Skin of body (tissue), 3 donors: ENCODE measurements at places on chromosomes 7 and 10. TPM values are rescaled to one million over a fixed set of nuclear protein-coding genes. Genes with fewer than 3 reads are reported as not detected.

The RTKN2 gene
- total RNA-seq, result 6.5 TPM

The LIPA gene
- total RNA-seq, result 43.5 TPM

GRCh38 chr7:102990642-102991041 is 77.8 kb downstream of the LRRC17 start:
- DNase-seq, result no peak

DNA sequence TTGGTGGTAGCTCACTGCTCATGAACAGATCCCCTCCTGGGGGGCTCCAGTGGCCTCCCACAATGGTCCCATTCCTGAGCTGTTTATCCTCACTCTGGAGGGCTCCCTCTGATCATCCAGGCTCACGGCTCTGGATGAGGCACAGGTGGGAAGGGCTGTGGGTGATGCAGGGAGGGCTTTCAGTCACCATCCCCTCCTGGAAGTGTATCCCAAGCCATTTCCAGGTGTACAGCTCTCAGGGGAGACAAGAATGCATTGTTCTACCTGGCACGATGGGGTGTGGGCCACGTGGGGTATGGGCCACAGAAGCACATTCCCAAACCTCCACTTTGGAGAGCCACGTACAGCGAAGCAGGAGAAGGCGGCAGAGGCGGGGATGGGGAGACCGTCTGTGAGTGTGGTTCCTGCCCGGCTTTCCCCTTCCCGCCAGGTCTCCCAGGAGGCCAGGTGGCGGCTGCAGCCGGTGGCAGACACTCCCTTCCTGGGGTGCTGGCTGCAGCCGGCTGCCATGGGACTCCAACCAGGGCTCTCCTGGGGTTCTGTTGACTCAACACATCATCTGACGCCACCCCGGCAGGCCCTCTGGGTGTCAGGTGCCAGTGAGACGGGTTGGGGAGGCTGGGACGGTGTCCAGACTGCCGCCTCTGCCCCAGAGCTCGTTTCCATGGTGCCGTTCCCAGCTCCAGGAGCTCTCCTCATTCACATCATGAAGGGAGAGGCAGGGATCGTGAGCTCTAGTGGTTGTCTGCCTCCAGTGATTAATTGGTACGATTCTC is 169.7 kb upstream of the RHEB start:
- no peak for DNase-seq

The SLC39A12 gene
- 0.10 TPM for total RNA-seq

- no peak for DNase-seq
These were observed 4.5 kb downstream of the DEPP1 start for GRCh38 chr10:44974082-44974627.

DNA sequence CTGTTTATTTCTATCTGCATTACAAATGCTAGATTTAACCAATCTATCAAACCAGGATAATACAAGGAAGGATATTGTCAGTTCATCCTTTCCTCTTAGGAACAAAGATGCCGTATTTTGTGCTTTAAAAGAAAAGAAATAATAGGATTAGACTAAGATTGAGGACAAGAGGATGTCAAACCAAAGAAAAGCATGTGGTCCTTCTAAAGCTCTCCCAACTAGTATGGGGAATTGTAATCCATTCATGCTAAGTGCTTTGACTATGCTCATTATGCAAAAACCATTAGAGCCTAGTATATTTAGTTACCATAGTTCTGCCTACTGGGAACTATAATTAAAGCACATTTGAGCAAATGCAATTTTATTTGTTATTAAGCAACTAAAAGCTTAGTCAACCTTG is 280.2 kb downstream of the GRM8 start:
- DNase-seq, result no peak

The MRLN gene
- total RNA-seq, result 15.7 TPM

- DNase-seq, result peak; percentile 77
These were observed 30.4 kb upstream of the OTUD1 start for GRCh38 chr10:23408330-23408976.

The TUBAL3 gene
- 0.20 TPM for total RNA-seq

GRCh38 chr10:47402641-47403301 is 18.7 kb upstream of the ZNF488 start:
- peak; percentile 61 for DNase-seq

The CYP2C9 gene
- 2.4 TPM for total RNA-seq

GRCh38 chr7:15228831-15229230 is 326.3 kb upstream of the DGKB start:
- no peak for DNase-seq

DNA sequence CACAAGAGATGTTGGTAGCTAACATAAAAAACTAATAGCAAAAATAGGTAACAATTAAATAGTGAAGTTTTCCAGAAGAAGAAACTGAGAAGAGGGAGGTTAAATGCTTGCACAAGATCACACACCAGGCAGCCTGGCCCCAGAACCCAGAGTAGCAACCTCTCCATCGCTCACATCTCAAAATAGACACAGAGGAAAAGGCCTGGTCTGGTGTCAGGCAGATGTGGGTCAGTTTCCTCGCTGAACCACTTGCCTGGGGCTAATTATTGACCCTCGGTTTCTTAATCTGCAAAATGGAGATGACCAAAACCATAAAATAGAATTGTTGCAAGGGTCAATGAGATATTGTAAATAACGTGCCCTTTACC is 44.5 kb upstream of the STK17A start:
- DNase-seq, result no peak

GRCh38 chr7:1533547-1534329 is 3.2 kb downstream of the MAFK start:
- no peak for DNase-seq

The CHN2 gene
- 9.1 TPM for total RNA-seq

The GIMAP6 gene
- total RNA-seq, result 8.0 TPM

The SDK1 gene
- total RNA-seq, result 7.5 TPM

DNA sequence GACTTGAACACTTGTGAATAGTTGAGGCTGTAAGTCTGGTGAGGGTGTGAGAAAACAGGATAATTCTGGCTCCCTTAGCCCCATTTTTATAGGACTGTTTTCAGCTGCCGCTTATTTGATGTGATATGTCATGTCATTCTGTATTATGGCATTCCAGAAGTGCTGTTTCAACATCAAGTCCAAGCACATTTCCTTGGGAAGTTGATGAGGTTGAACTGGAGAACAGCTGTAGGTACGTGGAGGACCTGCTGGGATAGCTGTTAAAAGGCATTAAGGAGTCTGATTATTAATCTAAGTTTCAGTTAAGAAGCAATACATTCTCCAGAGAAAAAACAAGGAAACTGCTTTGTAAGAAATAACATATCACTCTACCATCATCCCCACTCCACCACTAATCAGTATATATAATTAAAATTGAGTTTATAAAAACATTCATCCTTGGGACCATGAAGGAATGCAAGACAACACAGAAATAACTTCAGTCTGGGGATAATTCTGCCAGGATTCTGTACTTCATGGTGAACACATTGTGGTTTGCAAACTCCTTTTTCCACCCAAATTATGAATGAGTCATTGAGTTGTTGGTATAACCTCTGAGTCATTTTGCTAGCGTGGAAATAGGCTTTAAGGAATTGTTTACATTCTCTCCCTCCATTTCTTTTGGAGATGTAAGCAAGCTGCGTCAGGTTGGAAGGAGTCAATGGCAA is 39.9 kb upstream of the TMEM229A start:
- no peak for DNase-seq

DNA sequence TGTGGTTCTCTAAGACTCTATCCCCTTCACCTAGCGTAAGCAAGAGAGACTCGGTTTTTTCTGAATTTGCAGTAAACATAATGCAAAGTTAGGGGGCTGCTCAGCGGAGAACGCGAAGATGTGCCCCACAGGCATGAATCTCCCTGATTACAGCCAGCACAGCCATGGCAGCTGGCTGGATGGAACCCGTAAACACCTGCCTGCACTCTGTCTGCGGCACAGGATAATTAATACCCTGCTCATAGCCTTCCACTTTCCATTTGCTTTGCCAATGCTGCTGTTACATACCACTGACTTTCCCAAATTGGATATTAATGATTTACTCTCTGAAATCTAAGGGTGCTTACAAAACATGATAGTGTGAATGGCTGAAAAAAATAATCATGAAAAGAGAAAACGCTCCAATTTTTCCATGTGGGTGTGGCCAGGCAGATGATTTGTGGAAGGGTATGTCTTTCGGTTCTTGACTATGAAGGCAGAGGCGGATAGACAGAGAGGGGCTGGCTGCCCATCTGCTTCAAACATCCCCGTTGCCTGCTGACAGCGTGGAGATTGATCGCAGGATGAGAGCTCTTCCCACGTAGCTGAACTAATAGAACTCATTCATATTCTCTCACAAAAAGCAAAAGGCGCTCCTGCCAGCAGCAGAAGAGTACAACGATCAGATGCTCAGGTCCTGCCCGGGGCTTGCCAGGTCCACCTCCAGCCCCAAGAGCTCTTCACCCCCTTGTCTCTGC is 193.2 kb upstream of the GHITM start:
- DNase-seq, result no peak

DNA sequence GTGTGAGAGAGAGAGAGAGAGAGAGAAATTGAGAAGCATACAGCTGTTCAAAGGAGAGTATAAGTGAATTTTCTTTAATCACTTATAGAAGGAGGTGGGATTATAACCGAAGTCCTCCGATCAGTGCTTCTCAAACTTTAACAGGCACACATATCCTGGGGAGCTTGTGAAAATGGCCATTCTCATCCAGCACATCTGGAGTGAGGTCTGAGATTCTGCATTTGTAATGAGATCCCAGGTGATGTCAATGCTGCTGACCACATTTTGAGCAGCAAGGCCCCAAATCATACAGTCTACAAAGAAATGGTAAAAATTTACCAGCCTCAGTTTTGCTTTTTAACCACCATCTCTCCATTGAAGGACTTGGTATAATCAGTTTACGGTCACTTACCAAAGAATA is 219.0 kb downstream of the PTEN start:
- DNase-seq, result no peak

The UTF1 gene
- not detected for total RNA-seq

DNA sequence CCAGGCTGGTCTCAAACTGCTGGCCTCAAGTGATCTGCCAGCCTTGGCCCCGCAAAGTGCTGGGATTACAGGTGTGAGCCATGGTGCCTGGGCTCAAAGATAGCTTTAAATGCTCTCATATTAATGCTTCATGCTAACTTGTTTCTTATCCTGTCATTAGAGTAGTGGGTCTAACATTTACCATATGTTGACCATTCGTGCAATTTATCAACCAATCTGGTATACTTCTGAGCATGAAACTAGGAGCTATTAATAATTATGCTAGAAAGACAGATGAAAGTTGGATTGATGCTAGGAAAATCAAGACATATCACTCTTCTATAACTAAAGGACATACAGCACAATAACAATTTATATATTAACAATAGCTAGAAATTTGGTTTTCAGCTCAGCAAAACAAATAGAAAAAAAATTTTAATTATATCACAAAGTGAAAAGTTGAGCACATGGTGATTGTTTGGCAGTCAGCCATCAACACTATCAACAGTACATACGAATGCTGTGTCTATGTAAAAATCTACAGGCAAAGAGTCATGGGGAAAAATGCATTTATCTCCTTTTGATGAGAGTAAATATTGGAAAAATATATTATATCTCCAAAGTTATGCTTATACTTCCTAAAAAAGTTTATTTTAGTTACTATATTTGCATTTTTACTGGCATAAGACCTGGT is 112.1 kb upstream of the ABCB5 start:
- no peak for DNase-seq

The ACHE gene
- total RNA-seq, result 9.8 TPM

DNA sequence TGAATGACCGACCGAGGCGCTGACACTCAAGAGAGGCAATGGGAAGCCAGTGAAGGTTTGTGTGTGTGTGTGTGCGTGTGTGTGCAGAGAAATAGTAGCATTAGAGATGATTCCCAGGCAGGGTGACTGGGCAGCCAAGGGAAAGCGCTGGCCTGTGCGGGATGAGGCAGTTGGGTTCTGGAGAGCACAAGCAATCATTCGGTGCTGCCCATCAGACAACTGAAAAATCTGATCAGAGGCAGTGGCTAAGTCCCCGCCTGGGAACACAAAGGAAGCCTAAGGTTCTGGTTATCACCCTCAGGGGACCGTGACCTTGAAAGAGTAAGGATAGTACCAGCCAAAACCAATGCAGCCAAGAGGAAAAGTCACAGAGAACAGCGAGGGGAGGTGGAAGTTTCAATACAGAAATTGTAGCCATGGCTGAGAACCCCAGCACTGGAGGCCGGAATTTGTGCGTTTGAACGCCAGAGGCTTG is 868 bp upstream of the PDCD4 start:
- DNase-seq, result peak; percentile 66

- DNase-seq, result no peak
These were observed 30.0 kb downstream of the MYOF start for GRCh38 chr10:93452143-93452542.

DNA sequence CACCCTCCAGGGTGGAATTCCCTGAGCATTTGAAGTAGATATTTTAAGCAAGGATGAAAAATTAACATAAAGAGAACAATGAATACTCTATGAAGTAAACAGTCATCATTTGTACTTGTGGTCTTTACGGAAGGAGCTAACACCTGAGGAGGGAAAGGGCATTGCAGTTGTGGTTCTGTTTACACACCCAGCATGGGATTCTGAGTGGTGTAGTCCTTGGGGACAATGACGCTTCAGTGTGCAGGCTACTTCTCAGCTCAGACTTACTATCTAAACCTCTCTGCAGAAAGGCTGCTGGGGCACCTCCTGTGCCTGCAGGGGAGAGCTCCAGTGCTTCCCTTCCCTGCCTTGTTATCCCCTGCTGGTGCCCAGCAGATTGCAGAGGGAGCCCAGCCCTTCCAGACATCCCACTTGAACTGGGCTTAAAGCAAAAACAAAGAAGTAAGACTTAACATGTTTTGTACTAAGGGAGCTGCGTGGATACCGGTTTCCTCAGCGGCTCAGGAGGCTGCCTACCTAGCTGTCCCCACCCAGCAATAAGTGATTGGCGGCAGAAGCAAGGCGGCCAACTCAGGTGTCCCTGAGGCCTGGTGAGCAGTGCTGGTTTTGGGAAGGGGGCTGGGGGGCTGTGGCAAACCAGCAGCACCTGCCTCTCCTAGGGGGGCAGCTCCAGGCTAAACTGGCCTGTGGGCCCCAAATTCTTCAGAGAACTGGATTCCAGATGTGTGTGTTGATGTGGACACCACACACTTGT is 89.1 kb downstream of the CELF2 start:
- DNase-seq, result no peak

The DPYSL4 gene
- total RNA-seq, result 0.99 TPM
